Activated T-helper 1 cell treated with anti-CD3 and anti-CD28 coated beads, Interleukin-2, amount 50 U/mL, for 16 hours (primary cell): ENCODE measurements at places on chromosomes 7 and 10.

GRCh38 chr7:105805447-105806019 is 70.9 kb downstream of the ATXN7L1 start:
- DNase-seq, result no peak

GRCh38 chr10:132120200-132120599 is 54.5 kb downstream of the JAKMIP3 start:
- DNase-seq, result no peak

DNA sequence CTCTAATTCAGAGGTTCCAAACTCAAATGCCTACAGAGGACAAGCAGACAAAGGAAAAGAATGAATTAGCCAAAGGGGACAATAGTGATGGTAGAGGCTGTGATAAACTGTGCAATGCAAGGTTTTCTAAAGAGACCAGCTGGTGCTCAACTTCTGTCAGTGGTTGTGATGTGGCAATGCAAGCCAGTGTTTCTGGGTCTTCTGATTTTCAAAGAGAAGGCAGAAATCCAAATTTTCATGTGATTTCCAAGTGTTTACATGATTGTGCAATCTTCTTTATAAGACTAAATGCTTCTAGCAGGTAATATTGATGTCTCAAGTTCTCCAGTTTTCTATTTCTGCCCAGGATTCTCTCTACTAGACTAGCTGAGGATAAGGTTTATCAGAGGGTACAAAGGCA is 135.9 kb downstream of the PCDH15 start:
- DNase-seq, result no peak

DNA sequence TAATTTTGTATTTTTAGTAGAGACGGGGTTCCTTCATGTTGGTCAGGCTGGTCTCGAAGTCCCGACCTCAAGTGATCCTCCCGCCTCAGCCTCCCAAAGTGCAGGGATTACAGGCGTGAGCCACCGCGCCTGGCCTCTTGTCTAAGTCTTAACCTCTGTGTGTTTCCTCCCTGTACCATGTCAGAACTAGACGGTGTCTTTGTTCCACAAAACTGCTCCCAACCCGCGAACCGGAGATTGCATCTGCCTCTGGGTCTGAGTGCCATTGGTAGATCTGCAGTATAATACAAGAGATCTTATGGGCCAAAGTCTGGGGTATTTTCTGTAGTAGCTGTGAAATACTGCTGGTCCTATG is 1.3 kb upstream of the EEF1AKMT2 start:
- no peak for DNase-seq
